Femur (tissue), 1 donor: ENCODE measurements at places on chromosomes 11 and 22.

DNA sequence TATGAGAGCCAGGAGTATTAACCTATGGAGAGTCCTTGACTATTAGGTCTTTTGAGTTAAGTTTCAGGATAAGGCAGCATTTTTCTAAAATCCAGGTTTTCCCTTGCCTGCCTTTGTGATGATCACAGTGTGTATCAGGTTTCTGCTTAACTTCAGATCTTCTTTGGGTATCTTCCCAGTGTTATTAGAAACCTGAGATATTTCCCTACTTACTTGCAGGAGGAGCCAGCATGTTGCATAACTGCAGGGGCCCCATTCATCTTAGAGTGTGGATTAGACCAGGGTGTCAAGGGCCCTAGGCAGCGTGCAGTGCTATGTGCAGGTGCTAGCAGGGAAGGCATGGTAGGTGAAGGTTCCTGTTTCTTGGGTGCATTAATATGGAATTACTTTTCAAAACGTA, 69.5 kb downstream of the ZNRF3 start:
- DNase-seq, result no peak

DNA sequence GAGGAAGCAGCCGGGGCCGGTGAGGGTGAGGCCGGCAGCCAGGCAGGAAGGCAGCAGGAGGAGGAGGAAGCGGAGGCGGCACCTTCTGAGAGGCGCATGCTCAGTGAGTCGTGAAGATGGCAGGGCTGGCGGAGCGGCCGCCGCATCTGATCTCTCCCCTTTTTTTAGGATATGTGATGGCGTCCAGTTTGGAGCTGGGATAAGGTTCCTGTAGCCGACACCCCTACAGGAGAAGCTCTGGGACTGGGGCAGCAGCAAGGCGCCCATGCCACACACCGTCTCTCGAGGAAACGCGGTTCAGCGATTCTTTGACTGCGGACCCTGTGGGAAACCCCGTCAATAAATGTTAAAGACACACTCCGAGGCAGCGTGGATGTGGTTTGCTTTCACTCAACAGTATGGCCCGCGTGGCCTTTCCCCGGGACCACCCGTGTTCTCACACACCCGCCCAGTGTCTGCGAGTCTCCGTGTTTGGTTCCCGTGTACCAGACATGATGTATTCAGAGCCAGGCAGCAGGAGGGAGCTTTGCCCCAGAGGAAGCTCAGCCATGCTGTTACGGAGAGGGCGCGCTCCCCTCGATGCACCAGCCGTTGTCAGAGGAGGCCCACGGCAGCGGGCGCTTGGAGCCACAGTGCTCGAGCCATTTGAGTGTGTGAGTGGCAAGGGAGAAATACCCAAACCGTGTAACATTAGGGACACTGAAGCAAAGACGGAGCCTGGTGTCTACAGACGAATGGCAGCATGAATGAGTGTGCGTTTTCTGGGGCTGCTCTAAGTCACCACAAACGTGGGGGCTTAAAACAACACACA, 27.7 kb upstream of the PARVB start:
- peak; percentile 43 for DNase-seq

GRCh38 chr22:27774200-27774599, 27.4 kb downstream of the MN1 start:
- DNase-seq, result no peak

DNA sequence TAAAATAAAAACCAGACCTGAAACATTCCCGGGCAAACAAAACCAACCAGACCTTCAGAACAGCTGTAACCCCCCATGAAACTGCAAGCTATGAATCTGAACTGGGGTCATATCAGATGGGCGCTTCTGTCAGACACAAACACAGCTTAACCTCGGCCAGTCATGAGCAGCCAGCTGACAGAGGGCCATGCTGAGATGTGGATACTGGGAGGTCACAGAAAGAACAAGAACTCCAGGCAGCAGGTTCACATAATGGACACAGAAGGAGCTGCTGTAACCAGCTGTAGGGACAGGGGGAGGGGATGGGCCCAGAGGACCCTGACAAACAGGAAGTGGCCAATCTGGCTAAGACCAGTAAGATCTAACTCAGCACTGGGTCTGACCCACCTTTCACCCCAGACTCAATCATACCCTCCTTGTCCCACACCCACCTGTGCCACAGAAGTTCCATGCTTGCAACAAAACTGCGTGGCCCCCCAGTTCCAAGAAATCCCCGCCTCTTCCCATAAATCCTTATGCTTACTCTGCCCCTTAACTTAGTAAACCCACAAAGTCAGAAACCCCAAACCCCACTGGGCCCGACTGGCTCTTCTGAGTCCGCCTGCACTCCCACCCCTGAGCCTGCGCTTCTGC, 4.0 kb downstream of the APOL4 start:
- peak; percentile 57 for DNase-seq

DNA sequence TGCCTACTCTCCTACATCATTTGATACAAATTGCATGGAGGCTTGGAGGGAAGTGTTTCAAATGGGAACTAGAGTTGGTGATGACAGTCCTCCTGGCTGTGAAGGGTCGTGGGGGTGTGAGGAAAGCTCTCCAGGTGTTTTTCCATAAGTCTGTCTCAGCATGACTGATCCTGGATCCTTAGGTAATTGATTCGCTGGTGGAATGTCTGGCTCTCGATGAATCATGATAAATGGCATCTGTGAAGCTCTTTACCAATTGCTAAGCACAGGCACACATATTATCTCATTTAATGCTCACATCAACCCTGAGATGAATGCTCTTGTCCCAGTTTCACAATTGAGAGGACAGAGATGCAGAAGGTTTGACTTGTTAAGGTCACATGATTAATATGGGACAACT, 107.5 kb downstream of the PKNOX2 start:
- no peak for DNase-seq
